ENCODE measurements at places on chromosomes 7 and 10. TPM values are rescaled to one million over a fixed set of nuclear protein-coding genes. Genes with fewer than 3 reads are reported as not detected.

GRCh38 chr10:79311581-79312407 lies 35.5 kb upstream of the PPIF start:
- H3K4me1 ChIP-seq = no peaks in the 10 kb centered on the region
- H3K36me3 ChIP-seq = peaks cover 76% of the 10 kb centered on the region
- no peaks in the 10 kb centered on the region for H3K27me3 ChIP-seq
- H3K27ac ChIP-seq = no peak overlapping the region
- DNase-seq = no peak
- H3K4me3 ChIP-seq = no peak overlapping the region

- peaks cover 21% of the 10 kb centered on the region for H3K4me1 ChIP-seq
- H3K4me3 ChIP-seq = peak overlapping the region; percentile 15
- peak; percentile 77 for DNase-seq
These were observed 95.5 kb downstream of the DIP2C start for GRCh38 chr10:593901-594457.

DNA sequence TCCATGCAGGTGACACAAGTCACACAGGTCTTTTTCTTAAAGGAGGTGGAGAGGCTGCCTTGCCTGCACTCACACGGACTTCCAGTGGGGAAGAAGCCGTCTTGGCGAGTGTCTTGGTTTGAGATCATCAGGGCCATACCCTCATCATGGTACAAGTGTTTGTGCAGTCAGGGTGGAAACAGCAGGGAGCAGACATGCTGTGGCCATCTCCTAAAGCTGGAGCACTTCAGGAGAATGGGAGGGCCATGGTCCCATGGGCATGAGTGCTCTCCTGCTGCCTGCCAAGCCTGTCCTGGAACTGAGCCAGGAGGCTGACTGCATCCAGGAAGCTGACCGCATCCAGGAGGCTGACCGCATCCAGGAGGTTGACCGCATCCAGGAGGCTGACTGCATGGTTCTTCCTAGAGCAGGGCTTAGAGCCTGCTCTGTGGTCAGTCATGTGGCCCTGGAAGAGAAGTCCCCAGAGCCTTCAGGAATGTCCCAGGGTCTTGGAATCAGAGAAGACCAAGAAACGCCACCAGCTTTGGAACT lies 98.4 kb downstream of the ADARB2 start:
- H3K36me3 ChIP-seq = no peaks in the 10 kb centered on the region
- no peaks in the 10 kb centered on the region for H3K4me1 ChIP-seq
- H3K4me3 ChIP-seq = no peak overlapping the region
- no peak overlapping the region for H3K27ac ChIP-seq
- no peaks in the 10 kb centered on the region for H3K27me3 ChIP-seq

- H3K27me3 ChIP-seq = no peaks in the 10 kb centered on the region
- H3K4me3 ChIP-seq = no peak overlapping the region
- no peaks in the 10 kb centered on the region for H3K36me3 ChIP-seq
- no peak for DNase-seq
- H3K4me1 ChIP-seq = no peaks in the 10 kb centered on the region
These were observed 34.4 kb upstream of the FAM20C start for GRCh38 chr7:157771-158625.

GRCh38 chr10:33278198-33278597 lies 56.3 kb downstream of the NRP1 start:
- no peaks in the 10 kb centered on the region for H3K27me3 ChIP-seq
- no peaks in the 10 kb centered on the region for H3K36me3 ChIP-seq
- no peak overlapping the region for H3K27ac ChIP-seq
- no peak overlapping the region for H3K4me3 ChIP-seq
- peaks cover 22% of the 10 kb centered on the region for H3K4me1 ChIP-seq
- no peak for DNase-seq

GRCh38 chr7:142800699-142801260 lies 30.0 kb downstream of the PRSS2 start:
- H3K4me3 ChIP-seq = no peak overlapping the region
- no peaks in the 10 kb centered on the region for H3K36me3 ChIP-seq
- H3K27me3 ChIP-seq = peaks cover 5% of the 10 kb centered on the region
- peaks cover 10% of the 10 kb centered on the region for H3K4me1 ChIP-seq
- H3K27ac ChIP-seq = no peak overlapping the region

DNA sequence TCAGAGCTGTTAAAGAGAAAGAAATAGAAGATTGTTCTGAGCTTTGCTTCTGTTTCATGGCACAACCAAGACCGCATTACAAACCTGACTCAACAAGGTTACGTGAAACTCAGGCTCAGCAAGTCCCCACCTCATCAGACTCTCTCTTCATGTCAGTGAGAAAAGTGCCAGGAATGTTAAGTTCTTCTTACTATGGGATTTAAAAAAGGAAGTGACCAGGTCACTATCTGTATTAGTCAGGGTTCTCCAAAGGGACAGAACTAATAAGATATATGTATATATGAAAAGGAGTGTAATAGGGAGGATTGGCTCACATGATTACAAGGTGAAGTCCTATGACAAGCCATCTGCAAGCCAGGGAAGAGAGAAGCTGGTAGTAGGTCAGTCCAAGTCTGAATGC lies 25.4 kb upstream of the PAPSS2 start:
- H3K36me3 ChIP-seq = no peaks in the 10 kb centered on the region
- H3K4me3 ChIP-seq = no peak overlapping the region
- H3K4me1 ChIP-seq = no peaks in the 10 kb centered on the region
- no peaks in the 10 kb centered on the region for H3K27me3 ChIP-seq
- H3K27ac ChIP-seq = no peak overlapping the region
- DNase-seq = no peak

GRCh38 chr7:21690705-21691104 lies 147.9 kb downstream of the DNAH11 start:
- H3K4me3 ChIP-seq = no peak overlapping the region
- H3K36me3 ChIP-seq = no peaks in the 10 kb centered on the region
- no peaks in the 10 kb centered on the region for H3K4me1 ChIP-seq
- H3K27me3 ChIP-seq = no peaks in the 10 kb centered on the region
- no peak overlapping the region for H3K27ac ChIP-seq

- peaks cover 91% of the 10 kb centered on the region for H3K36me3 ChIP-seq
- H3K27me3 ChIP-seq = no peaks in the 10 kb centered on the region
- H3K27ac ChIP-seq = no peak overlapping the region
- H3K4me3 ChIP-seq = no peak overlapping the region
- no peak for DNase-seq
These were observed 110.2 kb downstream of the LARP4B start for GRCh38 chr10:821322-821721.

DNA sequence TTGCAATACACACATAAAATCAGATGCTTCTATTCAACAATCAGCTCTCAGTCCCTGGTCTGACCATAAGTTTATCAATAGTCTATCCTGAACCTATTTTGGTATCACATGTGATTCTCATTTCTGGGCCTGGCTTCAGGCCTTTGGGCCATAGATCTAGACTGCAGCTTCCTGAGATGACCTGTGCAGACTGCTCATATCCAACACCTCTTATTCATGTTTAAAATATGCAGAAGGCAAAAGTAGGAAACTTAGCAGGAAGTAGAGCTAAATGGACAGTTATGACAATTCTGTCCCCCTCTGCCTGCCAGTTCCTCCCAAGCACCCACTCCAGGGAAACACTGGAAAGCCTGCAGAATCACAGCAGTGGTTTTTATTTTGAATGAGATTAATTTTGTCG lies 53.3 kb downstream of the C7orf25 start:
- DNase-seq = no peak
- no peaks in the 10 kb centered on the region for H3K36me3 ChIP-seq
- H3K4me1 ChIP-seq = no peaks in the 10 kb centered on the region
- no peaks in the 10 kb centered on the region for H3K27me3 ChIP-seq

GRCh38 chr7:95476072-95476847 lies 9.5 kb upstream of the ASB4 start:
- DNase-seq = no peak
- no peak overlapping the region for H3K27ac ChIP-seq

DNA sequence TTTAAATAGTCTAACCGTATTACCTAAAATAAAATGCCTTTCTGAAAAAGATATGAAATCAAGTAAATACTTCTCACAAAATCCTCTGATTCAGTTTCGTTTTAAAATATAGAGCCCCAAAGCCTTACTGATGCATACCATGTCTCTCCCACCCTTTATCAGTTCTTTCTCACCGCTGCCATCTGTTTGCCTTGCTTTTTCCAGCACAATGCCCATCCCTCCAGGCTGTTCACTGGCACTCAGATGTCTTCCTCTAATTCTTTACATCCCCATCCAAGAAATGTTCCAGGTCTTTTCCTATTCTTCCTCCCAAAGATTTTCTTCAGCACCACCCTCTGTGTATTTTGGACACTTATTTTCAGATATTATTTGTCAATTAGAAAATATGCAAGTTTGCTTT lies 116.5 kb upstream of the LRRN3 start:
- H3K27me3 ChIP-seq = no peaks in the 10 kb centered on the region
- H3K4me3 ChIP-seq = no peak overlapping the region
- no peak overlapping the region for H3K27ac ChIP-seq
- H3K4me1 ChIP-seq = no peaks in the 10 kb centered on the region

DNA sequence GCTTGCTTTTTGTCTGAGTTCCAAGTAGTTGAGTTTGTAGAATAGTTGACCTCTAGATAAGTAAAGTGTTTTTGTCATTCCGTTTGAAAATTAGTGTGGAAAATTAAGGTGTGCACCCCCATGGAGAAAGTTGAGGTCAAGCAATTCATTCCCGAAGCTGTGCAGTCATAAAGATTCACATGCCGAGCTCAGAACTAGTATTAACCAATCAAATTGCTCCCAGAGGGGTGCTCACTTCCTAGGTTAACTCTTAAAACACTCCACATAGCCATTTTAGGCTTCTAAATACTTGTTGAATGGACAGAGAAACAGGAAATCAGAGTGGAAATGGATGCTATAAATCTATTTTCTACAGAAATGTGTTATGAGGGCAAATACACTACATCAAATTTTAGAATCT lies 638.9 kb downstream of the SUGCT start:
- H3K27ac ChIP-seq = no peak overlapping the region
- no peak for DNase-seq
- H3K4me1 ChIP-seq = no peaks in the 10 kb centered on the region
- no peak overlapping the region for H3K4me3 ChIP-seq
- no peaks in the 10 kb centered on the region for H3K36me3 ChIP-seq

- H3K36me3 ChIP-seq = no peaks in the 10 kb centered on the region
- no peaks in the 10 kb centered on the region for H3K4me1 ChIP-seq
- no peak overlapping the region for H3K27ac ChIP-seq
- H3K27me3 ChIP-seq = no peaks in the 10 kb centered on the region
- no peak overlapping the region for H3K4me3 ChIP-seq
These were observed 114.5 kb downstream of the HTR7 start for GRCh38 chr10:90743291-90743690.

DNA sequence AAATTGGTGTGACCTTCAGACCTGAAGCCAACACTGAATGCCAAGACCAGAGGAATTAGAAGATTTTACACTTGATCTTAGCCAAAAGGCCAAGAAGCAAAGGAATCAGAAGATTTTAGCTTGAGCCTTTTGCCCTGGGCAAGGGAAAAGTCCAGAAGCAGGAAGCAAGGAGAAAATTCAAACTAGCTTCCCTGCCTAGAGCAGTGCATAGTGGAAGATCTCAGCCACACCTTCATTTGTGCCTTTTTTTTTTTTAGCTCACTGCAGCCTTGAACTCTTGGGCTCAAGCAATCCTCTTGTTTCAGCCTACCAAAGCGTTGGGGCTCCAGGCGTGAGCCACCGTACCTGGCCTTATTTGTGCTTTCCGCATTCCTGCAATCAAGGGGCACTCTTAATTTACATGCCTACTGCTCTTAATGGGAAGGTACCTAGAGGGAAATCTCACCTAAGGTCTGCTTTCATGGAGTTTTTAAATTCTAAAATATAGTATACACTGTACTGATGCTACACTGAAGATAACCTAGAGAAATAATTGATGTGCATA lies 8.3 kb upstream of the PIP4K2A start:
- H3K27ac ChIP-seq = no peak overlapping the region
- H3K36me3 ChIP-seq = no peaks in the 10 kb centered on the region
- DNase-seq = no peak
- no peak overlapping the region for H3K4me3 ChIP-seq

DNA sequence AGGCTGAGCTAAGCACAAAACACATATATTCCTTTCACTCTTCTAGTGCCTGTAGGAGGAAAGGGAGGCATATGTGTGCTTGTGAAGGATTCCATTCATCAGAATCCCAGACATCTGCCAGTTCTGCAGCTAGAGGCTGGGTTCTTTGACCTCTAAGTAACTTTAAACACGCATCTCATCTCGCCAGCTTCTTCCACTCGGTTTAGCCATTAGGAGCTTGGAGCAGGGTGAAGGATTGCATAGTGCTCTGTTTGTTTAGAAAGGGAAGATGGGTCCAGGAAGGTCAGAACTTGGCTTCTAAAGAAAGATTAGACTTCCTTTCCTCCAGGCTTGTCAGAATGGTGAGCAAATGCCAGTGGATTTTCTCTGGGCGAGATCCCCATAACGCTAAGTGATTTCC lies 43.6 kb downstream of the HK1 start:
- peaks cover 11% of the 10 kb centered on the region for H3K4me1 ChIP-seq
- H3K27ac ChIP-seq = peak overlapping the region; percentile 91
- H3K36me3 ChIP-seq = no peaks in the 10 kb centered on the region

DNA sequence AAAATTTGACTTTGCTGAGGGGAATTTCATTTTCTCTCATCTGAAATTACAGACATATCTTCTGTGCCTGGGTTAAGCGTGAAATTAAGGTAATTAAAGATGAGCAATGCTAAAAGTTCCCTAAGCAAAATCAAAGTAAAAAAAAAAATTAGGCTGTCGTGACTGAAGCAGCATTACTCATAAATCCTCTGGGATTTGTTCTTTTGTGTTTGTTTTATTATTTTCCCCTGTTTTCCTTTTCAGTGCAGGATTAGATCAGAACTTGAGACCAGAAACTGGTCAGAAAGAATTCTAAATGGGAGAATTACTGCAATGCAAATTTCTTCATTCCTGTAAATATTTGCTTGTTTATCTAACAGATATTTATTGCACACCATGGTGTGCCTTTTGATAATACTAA lies 141.4 kb upstream of the BET1 start:
- no peak overlapping the region for H3K27ac ChIP-seq
- no peaks in the 10 kb centered on the region for H3K27me3 ChIP-seq
- H3K4me1 ChIP-seq = no peaks in the 10 kb centered on the region
- DNase-seq = no peak

DNA sequence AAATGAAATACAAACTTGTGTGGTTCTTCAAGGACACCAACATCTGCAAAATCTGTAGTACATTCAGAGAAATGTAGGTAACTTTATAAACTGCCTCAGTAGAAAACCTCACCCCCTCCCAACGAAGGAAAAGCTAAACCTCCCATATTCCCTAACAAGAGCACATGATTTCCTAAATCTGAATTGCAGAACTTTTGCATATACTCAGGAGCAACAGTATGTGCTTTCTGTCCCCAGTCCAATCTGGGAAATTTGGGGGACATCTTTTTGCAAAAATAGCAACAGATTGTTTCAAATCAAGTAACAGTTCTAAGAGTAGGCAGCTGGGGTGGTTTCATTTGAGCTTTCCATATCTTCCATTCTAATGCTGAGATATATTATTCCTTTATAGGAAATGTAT lies 15.8 kb upstream of the MSS51 start:
- no peak for DNase-seq
- no peak overlapping the region for H3K27ac ChIP-seq
- no peaks in the 10 kb centered on the region for H3K27me3 ChIP-seq
- H3K36me3 ChIP-seq = peaks cover 40% of the 10 kb centered on the region
- no peaks in the 10 kb centered on the region for H3K4me1 ChIP-seq

The ADARB2 gene
- total RNA-seq = not detected

The OPALIN gene
- total RNA-seq = not detected

The MARVELD1 gene
- total RNA-seq = 43.7 TPM

The OPN1SW gene
- total RNA-seq = not detected

The TUBB8 gene
- not detected for total RNA-seq

The PRKAR2B gene
- total RNA-seq = 10.5 TPM

The TMEM229A gene
- not detected for total RNA-seq

All from ascending aorta (tissue), 2 donors.